NCI-H1092 treated with DMSO at 0.1 percent for 48 hours (cell line): ENCODE measurements at places on chromosomes 13 and 19.

- no peak for DNase-seq
These were observed 46.4 kb downstream of the SLC7A9 start for GRCh38 chr19:32822916-32823746.

GRCh38 chr13:29362849-29363604 lies 232.5 kb downstream of the SLC7A1 start:
- peak; percentile 11 for DNase-seq

GRCh38 chr13:99030326-99030725 lies 52.5 kb upstream of the DOCK9 start:
- no peak for DNase-seq

DNA sequence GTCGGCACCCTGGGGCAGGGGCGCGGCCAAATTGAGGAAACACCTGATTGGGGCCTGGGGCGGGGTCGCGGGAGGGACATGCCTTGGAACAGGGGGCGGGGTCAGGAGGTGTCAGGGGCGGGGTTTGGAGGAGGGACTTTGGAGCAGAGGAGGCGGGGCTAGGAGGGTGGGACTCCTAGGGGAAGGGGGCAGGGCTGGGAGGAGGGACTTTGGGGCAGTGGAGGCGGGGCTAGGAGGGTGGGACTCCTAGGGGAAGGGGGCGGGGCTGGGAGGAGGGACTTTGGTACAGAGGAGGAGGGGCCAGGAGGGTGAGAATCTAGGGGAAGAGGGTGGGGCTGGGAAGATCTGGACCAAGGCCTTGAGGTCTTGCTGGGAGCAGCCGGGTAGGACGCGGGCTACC lies 21.9 kb downstream of the GRIN2D start:
- DNase-seq: no peak

- no peak for DNase-seq
These were observed 142.9 kb upstream of the SPACA7 start for GRCh38 chr13:112233256-112233655.

- DNase-seq: no peak
These were observed 339.1 kb upstream of the SLC10A2 start for GRCh38 chr13:103405297-103405696.

DNA sequence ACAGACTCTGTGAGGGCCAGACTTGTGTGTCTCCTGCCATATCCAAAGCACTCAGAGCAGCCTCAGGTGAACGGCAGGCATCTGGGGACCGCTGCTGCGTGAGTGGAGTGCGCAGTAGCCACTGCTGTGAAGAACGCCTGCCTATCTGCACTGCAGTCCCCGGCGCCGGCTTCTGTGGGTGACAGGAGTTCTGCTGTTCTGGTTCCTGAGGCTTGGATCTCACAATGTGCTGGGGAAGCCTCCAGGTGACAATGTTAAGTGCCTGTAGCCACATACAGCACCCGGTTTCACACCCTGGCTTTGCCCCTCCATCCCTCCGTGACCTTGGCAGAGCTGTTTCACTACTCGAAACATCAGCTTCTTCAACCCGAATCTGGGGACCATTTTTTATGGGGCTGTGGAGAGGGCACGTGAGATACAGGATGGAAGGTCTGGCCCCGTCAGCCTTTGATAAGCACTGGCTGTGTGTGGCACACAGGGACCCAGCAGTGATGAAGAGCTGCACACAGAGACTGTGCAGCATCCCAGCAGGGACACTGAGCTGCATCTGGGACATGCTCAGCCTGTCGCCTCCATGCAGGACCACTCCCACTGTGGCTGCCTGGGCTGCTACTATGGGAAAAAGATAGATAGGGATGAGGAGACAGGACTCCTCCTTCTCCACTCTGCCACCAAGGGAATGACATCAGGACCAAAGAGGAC lies 28.3 kb downstream of the ELAVL1 start:
- DNase-seq: no peak

GRCh38 chr13:43850873-43851272 lies 28.7 kb downstream of the CCDC122 start:
- no peak for DNase-seq

DNA sequence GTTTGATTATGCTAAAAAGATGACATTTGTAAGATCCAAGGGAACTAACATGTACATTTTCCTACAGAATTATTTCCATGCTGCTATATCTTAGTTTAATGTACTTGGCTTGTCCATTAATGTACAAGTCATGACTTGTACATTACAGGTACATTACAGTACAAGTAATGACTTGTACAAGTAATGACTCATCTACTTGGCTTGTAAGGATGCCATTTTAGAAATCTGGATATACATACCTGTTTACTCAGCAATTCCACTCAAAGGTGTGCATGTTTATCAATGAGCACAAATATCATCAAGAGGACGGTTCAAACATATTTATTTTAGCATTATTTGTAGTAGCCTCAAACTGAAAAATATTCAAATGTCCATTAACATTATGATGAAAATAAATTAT lies 87.0 kb upstream of the TRPC4 start:
- DNase-seq: no peak

DNA sequence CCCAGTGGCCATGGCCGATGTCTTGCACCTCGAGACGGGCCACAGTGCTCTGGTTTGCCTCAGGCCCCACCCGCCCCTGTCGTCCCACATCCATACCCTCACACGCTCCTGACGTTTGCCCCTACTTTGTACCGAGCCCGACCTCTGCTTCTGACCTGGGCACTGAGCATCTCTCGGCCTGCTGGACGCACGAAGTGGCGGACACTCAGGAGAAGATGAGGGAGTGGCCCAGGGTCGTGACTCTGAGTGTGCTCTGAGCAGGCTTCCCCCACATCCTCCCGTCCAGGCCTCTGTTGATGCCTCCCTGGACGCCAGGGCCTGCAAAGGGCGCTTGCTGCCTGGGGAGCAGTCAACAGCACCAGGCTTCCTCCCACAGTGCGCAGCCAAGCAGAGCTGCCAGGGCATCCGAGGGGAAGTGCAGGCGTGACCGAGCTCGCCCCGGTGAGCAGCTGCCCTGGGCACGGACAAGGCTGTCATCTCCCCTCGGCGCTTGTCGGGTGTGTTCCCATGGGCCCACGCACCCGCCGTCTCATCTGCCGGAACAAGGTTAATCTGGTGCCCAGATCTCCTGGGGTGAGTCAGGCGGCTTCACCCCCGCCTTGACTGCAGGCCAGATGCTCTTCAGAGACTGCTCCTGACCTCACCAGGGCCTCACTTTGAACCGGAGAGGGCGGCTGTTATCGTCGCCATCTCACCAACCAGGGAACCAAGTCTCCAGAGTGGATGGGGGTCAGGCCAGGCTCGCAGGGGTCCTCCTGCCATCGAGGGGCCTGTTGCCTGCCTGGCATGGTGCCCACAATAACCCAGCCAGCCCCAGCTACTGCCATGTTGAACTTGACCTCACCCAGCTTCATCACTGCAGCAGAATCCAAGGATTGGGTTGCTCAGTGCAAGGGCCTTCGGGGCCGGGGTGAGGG lies 27.2 kb downstream of the COMP start:
- DNase-seq: peak; percentile 44

DNA sequence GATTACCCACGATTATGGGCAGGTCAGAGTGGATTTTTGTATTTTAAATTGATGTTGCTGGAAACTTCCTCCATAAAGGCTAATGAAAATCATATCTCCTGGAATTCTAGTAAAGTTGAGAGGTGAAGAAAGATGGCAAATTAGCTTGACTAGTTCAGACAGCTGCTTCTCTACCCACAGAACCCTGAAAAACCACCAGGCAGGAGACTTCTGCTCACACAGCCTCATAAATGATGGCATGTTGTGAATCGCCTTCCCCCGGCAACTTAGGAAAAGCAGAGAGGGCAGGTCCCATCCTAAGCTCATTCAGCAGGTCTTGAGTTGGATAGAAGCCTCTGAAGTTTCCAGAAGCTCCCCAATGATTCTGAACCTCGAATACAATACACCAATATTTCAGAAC lies 87.6 kb upstream of the SLC7A1 start:
- DNase-seq: no peak

DNA sequence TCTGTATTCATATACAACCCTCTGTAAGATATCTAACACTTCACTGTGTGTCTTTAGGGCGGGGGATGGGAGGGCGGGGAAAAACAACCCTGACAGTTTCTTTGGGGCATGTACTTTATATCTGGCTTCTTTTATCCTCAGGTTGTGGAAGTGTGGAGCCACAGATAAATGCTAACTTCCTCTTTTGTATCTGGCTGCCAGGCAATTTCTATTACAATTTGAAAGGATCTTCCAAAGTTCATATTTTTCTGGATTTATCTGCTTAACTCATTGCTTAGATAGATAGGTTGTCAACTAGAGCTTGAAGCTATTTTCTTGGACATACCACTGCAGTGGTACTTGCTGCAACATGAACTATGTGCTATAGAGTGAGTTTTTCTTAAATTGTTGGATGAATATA lies 393.0 kb downstream of the LMO7 start:
- no peak for DNase-seq

DNA sequence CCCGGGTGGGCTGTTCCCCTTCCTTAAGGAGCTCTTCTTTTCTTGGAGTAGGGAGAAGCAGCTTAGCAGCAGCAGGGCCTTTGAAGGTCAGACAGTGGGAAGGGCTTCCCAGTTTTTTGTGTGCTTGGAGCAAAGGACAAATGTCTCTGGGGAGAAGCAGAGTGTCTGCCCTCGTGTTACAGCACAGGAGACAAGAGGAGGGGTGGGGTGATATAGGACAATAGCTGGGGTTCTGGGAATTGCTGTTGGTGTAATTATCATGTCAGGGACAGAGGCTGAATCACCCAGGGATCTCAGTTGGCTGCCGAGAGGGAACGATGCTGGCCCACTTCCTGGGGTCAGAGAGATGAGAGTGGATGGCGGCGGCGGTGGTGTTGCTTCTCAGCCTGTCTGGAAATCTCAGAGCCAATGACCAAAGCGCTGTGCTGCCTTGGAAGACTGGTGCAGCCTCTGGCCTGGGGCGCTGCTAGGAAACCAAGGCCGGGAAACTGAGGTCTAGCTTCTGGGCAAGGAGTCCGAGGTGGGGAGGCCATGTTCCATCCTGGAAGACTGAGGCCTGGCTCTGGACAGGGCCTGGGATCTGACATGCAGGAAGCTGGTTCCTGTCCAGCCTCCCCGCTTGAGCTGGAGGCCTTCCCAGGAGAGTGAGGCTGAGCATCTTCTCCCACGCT lies 1.2 kb downstream of the INAFM1 start:
- DNase-seq: no peak

DNA sequence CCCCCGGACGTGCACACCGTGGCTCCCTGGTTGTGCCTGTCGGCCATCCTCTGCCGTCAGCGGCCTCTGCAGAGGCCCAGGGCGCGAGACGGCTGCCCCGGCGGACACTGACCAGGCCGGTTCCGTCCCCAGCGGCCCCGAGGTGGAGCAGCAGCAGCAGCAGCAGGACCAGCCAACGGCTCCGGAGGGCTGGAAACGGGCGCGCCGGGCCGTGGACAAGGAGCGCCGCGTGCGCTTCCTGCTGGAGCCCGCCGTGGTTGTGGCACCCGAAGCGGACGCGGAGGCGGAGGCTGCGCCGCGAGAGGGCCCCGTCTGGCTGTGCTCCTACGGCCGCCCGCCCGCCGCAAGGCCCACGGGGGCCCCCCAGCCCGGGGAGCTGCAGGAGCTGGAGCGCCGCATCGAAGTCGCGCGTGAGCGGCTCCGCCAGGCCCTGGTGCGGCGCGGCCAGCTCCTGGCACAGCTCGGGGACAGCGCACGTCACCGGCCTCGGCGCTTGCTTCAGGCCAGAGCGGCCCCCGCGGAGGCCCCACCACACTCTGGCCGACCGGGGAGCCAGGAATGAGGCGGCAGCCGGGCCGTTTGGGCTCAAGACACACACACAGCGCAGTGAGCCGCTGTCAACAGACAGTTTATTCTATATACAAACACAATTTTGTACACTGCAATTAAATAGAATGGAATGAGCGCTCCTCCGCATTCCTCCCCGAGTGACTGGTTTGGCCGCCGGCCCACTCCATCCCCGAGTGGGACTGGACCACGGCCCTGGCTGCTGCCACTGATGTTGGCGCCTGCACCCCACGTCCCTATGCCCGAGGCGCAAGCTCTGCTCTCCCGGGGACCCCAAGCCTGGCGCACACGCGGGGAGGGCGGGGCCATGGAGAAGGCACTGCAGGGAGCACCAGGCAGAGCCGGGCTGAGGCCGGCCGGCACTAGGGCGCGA lies 9.1 kb downstream of the GRIN3B start:
- DNase-seq: no peak

DNA sequence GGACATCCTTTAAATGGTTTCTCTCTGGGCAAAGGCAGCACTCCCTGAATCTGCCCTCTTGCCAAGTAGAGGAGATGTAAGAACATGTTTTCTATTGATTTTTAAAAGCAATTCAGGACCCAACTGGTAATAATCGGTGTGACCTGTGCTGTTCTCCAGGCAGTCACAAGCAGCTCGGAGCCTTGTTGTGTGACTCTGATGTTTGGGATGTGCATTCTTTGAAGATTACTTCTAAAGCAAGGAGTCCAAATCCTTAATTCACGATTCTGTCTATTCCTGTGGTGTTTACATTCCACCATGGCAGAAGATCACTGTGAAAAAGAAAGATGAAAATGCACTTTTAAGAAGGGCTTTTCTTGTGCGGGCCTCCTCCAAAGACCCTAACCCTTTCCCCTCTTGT lies 122.3 kb upstream of the ZNF536 start:
- no peak for DNase-seq

DNA sequence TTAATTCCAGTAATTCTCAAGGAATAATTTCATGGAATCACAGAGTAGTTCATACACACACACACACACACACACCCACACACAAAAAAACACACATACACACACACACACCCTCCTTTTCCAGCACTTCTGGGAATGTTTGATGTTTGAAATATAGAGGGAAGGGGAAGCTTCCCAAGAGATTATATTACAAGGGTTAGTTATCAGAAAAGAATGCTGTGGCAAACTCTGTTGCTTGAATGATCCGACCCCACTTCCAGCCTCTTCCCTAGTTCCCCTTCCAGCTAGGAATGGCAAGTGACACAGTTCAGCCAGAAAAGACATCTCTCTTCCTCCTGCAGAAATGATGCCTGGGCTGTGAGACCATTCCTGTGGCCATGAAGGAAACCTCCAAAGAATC lies 49.9 kb downstream of the KCTD12 start:
- no peak for DNase-seq

DNA sequence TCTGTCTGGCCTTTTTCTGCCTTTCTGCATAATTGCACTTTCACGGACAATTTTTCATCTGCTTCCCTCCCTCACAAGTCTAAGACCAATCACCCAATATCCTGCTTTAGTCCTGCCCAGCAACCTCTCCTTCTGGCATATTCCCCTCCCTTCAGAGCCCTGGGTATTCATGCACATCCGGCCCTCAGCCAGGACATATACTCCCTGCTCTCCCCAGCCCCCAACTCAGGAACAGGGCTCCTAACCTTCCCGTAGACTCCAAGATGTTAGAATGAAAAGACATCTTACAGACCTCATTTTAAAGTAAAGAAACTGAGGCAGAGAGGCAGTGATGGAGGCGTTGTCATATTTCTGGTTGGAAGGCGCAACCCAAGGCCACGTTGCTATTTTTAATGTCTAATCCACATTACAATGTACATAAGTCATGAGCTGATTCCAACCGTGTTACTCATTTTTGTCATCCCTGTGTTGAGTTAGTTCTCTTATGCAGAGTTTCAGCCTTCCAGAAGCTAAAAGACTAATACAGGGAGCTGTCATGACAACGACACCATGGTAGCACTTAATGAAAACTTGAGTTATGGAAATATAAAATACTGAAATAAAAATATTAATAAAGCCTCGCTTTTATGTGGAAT lies 209.2 kb downstream of the TSHZ3 start:
- DNase-seq: no peak
